ENCODE measurements at places on chromosomes 12 and 14.

DNA sequence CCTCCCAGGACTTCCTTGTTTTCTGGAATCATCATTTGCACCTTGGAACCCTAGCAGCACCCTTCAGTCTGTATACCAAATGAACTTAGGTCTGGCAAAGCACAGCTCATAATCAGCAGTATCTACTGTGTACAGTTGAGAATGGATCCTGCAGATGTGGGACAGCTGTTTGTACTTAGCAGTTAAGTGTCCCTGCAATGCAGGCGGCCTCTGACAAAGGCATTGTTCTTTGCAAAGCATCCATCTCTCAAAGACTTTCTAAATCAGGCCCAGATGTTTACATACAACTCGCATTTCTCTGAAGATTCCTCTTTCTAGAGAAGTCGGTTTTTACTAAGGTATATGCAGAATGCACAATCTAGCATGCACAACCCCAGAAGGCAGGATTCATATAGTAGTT lies 170.5 kb upstream of the RBM19 start:
- DNase-seq, result no peak

DNA sequence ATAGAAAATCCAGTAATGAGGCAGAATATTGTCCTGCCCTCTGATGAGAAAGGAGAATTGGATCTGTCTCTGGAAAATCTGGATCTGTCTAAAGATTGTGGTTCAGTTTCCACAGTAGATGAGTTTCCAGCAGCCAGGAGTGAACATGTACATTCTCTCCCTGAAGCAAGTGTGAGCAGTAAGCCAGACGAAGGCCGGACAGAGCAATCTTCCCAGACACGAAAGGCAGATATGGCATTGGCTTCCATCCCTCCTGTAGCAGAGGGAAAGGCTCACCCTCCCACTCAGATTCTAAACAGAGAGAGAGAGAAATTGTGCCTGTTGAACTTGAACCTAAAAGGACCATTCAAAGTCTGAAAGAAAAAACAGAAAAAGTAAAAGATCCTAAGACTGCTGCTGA lies 31.4 kb downstream of the PARP11 start:
- no peak for DNase-seq

DNA sequence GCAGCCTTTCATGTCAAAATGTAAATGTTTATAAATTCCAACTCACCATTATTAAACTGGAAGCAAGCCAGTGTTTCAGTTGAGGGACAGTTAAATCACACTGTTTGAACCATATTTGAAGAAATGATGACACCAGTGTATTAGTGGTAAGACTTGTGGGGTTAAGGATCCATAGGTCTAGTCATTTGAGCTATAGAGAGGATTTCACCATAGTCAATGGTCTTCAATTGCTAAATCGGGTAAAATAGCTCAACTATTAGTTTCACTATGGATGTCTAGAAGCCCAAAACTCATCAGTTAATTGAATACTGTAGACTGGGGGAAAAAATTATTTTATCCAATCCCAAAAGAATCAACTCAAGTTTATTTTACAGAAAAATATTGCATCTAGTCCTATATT lies 659.1 kb downstream of the NRXN3 start:
- no peak for DNase-seq

GRCh38 chr12:128672893-128673292 lies 150.9 kb downstream of the SLC15A4 start:
- no peak for DNase-seq

- peak; percentile 85 for DNase-seq
Measured at GRCh38 chr12:46269429-46270241, 792 bp upstream of the SLC38A1 start.

- DNase-seq, result no peak
Measured at GRCh38 chr12:119615518-119616475, 22.2 kb downstream of the TMEM233 start.
